ENCODE measurements at places on chromosomes 3 and 15.
A peak's percentile ranks its signal among the peaks of the same experiment; 100 is the strongest.

GRCh38 chr15:60886680-60887079 is 342.4 kb downstream of the RORA start:
- DNase-seq, result no peak

DNA sequence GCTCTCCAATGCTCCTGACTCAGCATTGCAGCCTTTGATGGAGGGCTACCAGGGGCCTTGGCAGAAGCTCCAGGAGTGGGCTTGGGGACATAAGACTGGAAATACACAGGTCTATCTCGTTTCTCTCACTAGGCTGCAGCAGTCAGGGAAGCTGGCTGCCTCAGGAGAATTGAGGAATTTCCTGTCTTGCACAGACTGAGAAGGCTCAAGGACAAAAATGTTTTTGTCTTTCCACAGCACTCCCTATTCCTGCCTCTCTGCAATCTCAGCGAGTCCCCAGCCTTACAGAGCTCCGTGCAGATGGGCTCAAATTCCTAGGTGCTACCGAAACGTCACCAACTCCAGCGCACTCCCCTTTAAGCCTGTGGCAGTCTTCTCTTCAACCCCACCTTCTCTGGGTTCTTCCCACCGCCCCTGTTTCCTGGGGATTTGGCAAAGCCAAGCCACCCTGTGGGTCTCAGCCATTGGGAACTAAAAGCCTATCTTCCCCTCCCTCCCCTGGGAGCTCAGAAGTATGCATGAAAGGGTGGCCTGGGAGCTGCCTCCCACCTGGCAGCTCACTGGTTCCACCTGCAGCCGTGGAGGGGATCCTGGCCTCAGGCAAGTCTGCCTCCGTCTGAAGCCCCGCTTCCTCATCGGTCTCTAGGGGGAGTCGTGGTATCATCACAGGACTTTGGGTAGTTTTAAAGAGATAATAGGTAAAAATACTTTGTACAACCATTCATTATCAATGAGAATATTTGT is 322.6 kb upstream of the FRG2C start:
- no peak for DNase-seq

DNA sequence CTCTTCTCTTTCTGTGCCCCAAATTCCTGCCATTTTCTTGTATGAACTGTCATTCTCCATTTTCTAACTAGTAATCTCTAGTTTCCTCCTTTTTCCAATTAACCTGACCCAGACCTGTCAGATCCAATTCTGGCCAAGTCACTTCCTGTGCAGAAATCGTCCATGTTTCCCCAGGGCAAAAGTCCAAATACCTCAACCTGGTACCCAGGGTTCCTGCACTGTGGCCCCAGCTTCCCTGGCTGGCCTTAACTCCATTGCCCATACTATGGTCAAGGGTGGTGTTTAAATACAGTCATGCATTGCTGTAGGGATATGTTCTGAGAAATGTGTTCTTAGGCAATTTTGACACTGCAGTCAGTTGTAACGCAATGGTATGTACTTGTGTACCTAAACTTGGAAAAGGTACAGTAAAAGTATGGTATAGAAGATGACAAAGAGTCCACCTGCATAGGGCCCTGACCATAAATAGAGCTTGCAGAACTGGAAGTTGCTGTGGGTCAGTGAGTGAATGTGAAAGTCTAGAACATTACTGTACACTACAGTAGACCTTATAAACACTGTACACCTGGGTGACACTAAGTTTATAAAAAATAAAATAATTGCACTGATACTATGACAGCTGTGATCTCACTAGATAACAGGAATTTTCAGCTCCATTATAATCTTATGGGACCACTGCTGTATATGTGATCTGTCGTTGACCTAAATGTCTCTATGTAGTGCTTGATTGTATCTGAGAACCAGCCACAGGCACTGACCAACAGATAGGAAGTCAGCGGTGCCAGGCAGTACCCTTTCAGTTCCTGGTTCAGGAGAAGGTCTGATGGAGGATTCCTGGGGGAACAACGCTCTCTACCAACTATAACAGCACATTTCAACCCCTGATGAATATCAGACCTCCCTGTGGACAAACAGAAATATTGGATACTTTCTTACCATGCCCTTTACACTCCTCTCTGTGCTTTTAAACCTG is 336.1 kb upstream of the PROK2 start:
- no peak for DNase-seq

- DNase-seq, result no peak
Measured at GRCh38 chr3:81580355-81580754, 181.1 kb downstream of the GBE1 start.

DNA sequence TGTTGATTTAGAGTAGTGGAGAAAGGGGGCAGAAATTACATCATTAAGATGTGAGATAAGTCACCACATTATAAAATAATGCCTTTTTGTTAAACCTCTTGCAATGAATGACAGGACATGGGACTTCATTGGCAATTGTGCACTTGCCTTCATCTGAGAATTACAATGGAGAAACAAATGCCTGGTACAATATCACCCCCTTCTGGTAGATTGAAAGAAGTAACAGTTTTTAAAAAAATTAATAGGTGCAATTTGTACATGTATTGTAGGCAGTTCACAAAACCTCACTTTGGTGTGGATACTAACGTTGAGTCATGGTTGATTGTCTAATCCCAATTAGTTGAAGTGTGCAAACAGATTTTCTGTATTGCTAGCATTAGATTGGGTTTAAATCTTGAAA is 4.6 kb upstream of the P2RY14 start:
- no peak for DNase-seq

DNA sequence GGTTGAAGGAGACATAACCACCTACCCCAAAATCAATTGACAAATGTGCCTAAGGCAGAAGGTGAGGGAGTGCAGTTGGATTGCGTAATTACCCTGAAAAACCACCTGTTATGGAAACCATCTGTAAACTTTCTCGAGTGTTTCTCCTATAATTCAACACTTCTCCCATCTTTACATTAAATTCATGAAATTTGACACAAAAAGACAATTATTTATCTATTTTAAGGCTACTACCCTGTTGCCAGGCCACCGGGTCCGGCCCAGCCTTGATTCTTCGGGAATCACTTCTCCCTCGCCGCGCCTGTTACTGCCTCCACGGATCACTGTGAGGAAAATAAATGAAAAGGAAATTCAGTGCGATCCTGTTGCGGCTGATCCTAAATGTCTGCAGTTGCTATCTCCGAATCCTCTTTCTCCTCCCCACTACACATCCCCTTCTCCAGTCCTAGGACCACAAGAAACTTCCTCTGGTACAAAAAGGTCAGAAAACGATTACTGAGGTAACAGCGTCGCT is 646 bp downstream of the IQCB1 start:
- DNase-seq, result peak; percentile 37

- no peak for DNase-seq
Measured at GRCh38 chr15:22989576-22990477, 9.7 kb upstream of the CYFIP1 start.

GRCh38 chr3:15040844-15041243 is 24.3 kb downstream of the MRPS25 start:
- DNase-seq, result no peak

DNA sequence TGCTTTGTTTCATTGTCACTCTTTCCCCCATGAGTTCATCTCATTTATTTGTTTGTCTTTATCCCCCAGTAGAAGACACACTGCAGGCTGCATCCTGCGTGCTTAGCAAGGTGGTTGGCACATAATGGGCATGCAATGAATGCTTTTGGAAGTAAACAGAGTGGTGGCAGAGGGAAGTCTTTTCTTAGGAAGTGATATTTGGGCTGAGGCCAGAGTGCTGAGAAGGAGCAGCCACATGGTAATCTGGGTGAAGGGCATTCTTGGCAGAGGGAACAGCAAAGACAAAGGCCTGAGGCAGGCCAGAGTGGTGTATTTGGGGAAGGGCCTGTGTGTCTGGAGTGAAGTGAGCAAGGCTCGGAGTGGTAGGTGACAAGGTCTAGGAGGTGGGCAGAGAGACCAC is 17.7 kb upstream of the ADAMTS7 start:
- DNase-seq, result no peak

DNA sequence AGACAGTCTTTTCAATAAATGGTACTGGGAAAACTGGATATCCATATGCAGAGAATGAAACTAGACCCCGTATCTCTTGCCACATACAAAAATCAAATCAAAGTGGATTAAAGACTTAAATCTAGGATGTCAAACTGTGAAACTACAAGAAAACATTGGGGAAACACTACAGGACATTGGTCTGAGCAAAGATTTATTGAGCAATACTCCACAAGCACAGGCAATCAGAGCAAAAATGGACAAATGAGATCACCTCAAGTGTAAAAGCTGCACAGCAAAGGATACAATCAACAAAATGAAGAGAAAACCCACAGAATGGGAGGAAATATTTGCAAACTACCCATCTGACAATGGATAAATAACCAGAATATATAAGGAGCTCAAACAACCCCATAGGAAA is 38.4 kb upstream of the MBNL1 start:
- DNase-seq, result no peak

- DNase-seq, result no peak
Measured at GRCh38 chr3:111326144-111326995, 215.6 kb upstream of the CD96 start.

DNA sequence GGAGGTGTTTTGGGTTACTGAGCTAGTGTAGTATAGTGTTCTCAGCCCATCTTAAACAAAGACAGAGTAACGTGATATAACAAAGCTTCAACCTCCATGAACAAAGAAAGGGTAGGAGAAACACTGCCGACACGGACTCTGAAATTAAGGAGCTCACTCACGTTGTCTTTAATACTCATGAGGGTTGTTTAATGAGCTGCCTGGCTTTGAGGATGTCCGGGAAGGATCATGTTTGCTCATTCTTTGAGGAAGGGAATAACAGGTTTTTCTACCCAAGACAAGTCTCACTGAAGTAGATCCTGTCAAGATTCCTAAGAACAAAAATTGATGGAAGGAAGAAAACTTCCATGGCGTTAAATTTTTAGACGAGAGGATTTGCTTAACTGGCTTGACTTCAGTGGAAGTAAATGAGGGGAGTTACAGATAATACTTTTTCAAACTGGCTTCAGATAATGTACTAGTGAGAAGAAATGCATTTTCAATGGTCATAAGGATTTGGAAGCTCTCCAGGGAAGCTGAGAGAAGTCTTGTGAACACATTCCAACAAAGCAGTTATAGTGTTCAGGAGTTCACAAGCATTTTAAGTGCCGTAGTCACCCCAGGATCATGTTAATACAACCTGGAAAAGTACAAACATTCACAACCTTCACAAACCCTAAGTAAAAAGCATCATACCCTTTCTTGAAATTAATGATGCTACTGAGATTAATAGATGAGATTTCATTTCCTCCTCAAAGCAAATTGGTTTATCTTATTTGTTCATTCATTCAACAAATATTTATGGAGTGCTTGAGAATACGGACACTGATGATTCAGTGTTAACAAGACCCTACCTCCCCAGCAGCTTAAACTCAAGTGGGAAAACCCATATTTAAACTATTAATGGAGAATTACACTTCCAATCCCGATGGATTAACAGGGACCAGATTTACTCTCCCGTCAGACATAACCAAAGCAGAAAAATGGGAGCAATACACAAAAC is 101.5 kb downstream of the SHQ1 start:
- DNase-seq, result no peak

DNA sequence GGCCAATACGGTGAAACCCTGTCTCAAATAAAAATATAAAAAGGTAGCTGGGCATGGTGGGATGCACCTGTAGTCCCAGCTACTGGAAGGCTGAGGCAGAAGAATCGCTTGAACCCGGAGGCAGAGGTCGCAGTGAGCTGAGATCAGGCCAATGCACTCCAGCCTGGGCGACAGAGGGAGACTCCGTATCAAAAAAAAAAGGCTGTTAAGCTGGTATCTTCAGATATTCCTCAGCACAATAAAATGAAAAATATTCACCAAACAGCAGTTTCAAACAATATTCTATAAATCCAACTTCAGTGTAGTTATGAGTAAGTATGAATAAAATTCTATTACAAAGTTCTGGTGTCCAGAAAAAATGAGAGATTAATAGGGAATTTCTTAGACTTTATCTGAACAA is 14.2 kb downstream of the DENND4A start:
- DNase-seq, result no peak

- no peak for DNase-seq
Measured at GRCh38 chr3:108183181-108183580, 39.0 kb downstream of the IFT57 start.

DNA sequence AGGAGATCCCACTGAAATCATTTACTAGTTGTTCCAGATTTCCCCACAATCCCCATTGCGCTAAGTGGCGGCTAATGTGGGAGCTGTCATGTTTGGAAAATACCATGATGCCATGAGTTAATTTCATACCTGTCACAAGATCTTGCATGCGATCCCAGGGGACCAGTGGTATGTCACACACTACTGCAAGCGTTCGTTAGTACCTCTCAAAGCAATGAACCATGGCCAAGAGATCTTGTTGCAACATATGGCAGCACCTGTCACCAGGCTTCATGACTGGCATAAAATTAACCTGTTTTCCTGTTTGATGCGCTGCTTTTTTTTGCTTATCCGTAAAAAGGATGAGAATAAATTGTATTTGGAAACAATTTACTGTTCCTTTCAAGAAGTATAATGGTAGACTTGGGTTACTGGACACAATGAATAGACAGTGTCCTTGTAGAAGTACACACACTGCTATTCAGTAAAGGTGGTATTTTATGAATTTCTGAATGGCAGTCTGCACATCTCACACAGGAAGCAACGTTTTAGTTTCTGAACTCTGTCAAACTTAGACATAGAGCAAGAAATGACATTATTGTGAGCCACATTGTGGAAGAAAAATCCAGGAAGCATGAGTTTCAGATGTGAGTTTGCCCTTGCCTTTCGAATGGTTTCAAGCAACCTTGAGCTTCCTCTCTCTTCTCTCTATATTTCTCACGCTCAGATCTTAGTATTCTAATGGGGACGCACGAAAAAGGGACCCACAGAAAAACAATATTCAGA is 81.9 kb downstream of the CHL1 start:
- no peak for DNase-seq

DNA sequence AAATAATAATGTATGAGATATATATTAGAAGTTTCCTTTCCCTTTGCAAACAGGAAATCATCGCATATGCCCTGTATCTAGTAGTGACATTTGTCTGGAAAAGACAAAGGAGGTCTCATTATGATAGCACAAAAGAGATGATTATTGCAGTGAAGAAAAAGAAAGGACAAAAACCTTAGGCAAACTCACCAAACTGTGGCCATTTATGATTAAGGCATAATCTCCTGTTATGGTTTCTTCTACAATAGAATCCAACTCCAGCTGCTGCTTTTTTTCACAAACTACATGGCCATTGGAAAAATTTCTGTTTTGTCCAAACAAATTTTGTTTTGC is 218.2 kb downstream of the ATP8B4 start:
- DNase-seq, result no peak

DNA sequence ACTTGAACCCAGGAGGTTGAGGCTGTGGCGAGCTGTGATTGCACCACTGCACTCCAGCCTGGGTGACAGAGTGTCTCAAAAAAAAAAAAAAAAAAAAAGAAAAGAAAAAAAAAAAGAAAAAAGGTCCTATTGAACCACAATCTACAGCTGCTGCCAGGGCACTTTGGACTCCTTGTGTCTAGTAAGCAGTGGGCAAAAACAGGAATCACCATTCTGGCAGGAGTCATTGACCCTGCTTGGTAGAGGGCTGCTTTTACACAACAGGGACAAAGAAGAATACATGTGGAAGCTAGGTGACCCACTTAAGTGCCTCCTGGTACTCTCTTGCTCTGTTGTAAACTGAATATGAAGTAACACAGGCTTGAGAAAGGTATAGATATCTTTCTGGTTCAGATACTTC is 14.6 kb upstream of the PCCB start:
- DNase-seq, result no peak
